ENCODE measurements at places on chromosomes 6 and 20.
A peak's percentile ranks its signal among the peaks of the same experiment; 100 is the strongest.

DNA sequence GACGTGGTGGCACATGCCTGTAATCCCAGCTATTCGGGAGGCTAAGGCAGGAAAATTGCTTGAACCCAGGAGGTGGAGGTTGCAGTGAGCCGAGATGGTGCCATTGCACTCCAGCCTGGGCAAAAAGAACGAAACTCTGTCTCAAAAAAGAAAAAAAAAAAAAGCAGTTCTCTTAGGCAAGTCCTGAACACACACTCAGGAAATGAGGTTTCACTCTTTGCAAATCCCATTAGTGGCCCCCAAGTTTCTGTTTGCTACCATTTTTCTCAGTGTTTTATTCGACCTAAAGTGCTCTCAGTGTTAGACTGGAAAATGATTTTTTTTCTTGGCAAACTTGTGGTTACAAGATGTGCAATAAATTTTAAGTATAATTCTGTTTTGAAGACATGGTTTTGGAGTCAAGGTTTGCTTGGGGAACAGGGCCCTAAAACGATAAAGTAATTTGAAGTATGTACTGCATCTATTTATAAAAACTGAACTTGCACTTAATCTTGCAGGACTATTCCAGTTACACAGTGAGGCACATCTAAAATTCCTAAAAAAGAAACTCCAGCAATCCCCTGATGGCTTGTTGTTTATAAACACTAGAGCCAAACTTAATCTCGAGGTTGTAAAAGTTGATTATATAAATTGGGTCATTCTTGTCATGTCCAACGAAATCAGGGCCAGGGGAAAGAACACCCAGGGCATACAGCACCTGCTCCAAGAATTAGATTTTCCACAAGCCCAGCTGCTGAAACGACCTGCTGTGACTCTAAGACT lies 42.6 kb downstream of the MAP1LC3A start:
- DNase-seq = no peak

DNA sequence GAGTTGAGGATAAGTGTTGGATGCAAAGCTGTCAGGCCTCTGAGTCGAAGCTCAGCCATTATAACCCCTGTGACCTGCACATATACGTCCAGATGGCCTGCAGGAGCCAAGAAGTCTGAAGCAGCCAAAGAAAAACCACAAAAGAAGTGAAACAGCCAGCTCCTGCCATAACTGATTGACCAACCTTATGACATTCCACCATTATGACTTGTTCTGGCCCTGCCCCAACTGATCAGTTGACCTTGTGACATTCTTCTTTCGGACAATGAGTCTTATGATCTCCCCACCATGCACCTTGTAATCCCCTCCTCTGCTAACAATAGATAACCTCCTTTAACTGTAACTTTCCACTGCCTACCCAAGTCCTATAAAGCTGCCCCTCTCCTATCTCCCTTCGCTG lies 133.7 kb upstream of the AGPAT4 start:
- DNase-seq = no peak

- DNase-seq = no peak
Measured at GRCh38 chr6:65745614-65746013, 38.6 kb upstream of the EYS start.

- DNase-seq = no peak
Measured at GRCh38 chr6:40484066-40484465, 103.1 kb downstream of the LRFN2 start.

DNA sequence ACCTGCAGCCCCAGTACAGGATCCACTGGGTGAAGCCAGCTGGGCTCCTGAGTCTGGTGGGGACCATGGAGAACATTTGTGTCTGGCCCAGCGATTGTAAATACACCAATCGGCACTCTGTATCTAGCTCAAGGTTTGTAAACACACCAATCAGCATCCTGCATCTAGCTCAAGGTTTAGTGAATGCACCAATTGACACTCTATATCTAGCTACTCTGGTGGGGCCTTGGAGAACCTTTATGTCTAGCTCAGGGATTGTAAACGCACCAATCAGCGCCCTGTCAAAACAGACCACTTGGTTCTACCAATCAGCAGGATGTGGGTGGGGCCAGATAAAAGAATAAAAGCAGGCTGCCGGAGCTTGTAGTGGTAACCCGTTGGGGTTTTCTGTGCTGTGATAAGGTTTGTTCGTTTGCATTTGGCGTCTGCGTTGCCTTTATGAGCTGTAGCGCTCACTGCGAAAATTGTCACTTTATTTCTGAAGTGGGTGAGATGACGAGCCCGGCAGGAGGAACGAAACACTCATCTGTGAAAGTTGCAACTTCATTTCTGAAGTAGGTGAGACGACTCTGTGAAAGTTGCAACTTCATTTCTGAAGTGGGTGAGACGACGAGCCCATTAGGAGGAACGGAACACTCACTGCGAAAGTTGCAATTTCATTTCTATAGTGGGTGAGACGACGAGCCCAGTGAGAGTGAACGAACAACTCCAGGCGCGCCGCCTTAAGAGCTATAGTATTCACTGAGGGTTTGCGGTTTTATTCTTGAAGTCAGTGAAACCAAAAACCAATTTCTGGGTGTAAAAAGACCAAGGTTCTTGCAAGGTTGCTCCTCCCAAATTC lies 31.1 kb downstream of the SERPINB6 start:
- peak; percentile 48 for DNase-seq
